ENCODE measurements at places on chromosomes 4 and X. TPM values are rescaled to one million over a fixed set of nuclear protein-coding genes. Genes with fewer than 3 reads are reported as not detected.

- DNase-seq, result no peak
Measured at GRCh38 chr4:17562157-17562556, 14.8 kb upstream of the LAP3 start.

DNA sequence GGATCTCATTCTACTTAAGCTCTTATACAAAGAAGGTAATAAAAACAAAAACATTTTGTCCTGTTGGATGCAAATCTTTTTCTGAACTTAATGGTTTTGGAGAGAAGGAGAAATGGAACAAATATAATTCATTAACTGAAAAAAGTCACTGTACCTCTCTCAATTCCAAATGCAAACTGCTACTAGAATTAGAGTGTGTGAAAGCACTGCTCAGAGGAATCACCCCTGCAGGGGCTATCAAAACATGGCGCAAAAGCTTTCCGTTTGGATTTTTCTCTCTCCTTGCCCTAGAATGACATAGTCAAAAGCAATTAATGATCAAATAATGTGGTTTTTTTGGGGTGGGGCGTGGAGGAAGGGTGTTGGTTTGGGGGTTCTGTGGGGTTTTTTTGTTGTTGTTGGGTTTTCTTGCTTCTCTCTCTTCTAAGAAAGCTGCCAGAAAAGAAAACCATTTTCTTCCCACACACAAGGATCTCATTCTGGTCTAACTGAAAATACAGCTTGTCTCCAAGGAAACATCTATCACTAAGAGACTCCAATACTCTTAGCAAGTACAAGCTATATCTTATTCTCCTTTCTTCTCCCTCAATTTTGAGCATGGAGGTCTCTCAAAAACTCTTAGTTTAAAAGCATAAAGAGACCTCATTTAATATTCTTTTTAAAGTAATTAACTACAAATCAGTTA lies 41.6 kb downstream of the USP46 start:
- DNase-seq, result no peak

- DNase-seq, result peak; percentile 45
Measured at GRCh38 chrX:68728186-68728585, 80.7 kb downstream of the STARD8 start.

DNA sequence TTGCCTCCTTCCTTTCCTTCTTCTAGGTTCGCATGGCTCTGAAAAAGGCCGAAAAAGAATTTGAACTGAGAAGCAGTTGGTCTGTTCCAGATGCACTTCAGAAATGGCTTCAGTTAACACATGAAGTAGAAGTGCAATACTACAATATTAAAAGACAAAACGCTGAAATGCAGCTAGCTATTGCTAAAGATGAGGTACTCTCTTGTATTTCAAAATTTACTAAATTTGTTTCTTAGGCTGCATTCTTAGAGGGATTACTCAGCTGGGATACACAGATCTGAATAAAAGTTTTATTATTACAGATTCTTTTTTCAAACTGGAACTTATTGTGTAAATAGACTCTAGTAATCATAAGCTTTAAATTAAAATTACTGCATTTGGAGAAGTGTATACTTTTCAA lies 146.9 kb downstream of the STIM2 start:
- DNase-seq, result no peak

- no peak for DNase-seq
Measured at GRCh38 chrX:18410038-18410437, 15.4 kb upstream of the CDKL5 start.

DNA sequence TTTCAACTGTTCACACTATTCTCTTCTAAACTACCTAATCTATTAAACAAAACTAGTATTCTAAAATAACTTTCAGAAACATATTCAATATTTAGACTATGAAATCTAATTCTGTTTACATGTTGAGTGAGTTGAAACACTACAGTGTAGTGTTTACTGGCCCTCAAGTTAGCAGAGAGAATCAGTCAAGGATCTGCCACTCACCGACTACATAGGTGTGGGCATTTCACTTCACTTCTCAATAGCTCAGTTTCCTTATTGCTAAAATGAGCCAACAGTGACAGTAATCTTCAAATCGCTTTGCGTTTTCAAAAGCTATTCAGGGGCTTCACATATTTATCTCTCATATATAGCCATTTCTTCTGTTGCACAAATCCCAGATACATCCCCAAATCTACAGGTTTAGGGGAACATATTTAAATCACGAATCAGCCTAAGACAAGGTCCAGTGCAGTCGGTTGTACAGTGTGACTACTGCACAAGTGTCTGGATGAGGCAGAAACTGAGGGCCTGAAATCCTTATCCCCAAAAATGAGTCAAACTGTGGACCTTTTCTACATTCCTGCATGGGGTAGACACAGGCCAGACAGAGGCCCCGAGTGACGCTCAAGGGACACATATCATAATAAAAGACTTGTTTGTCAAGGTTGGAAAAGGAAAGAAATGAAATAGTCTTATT lies 129.8 kb downstream of the PPP3CA start:
- DNase-seq, result no peak

- DNase-seq, result no peak
Measured at GRCh38 chr4:23298371-23298770, 591.5 kb downstream of the PPARGC1A start.

- DNase-seq, result no peak
Measured at GRCh38 chr4:67638136-67638535, 62.8 kb downstream of the UBA6 start.

- DNase-seq, result no peak
Measured at GRCh38 chrX:27966492-27966891, 14.8 kb downstream of the DCAF8L1 start.

- DNase-seq, result peak; percentile 91
Measured at GRCh38 chr4:88697588-88698329, at the start of gene NAP1L5. TSS of gene NAP1L5 (minus strand) at chr4:88697829. CDS start at chr4:88697754, 75 bp downstream.

GRCh38 chr4:114225436-114225835 lies 246.0 kb upstream of the ARSJ start:
- no peak for DNase-seq

USP26 gene
- total RNA-seq, result not detected

KIAA0232 gene
- 43.1 TPM for total RNA-seq

RAB41 gene
- not detected for total RNA-seq

SHROOM4 gene
- total RNA-seq, result 2.3 TPM

KCNIP4 gene
- 9.1 TPM for total RNA-seq

HSD17B13 gene
- 0.27 TPM for total RNA-seq

SPANXN4 gene
- total RNA-seq, result not detected

MAGEB10 gene
- total RNA-seq, result not detected

All from sigmoid colon (tissue), 7 donors.